ENCODE measurements at places on chromosomes 12 and 14.

DNA sequence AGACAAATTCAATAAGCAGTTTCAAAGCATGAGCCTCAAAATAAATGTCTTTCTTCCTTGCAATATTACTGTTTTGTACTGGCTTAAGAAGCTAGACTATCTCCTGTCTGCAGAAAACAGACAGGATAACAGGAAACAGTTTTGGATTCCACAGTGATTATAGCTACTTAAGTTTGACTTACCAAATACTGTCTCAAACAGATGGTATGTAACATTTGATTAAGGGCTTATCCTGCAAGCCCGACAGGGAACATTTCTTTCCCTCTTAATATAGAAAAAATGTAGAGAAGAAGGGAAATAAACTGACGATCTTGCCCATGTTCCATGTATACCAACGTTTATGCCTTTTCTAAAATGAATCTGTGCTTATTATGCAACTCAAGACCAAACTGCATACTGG is 179.9 kb upstream of the EEA1 start:
- no peak for DNase-seq

DNA sequence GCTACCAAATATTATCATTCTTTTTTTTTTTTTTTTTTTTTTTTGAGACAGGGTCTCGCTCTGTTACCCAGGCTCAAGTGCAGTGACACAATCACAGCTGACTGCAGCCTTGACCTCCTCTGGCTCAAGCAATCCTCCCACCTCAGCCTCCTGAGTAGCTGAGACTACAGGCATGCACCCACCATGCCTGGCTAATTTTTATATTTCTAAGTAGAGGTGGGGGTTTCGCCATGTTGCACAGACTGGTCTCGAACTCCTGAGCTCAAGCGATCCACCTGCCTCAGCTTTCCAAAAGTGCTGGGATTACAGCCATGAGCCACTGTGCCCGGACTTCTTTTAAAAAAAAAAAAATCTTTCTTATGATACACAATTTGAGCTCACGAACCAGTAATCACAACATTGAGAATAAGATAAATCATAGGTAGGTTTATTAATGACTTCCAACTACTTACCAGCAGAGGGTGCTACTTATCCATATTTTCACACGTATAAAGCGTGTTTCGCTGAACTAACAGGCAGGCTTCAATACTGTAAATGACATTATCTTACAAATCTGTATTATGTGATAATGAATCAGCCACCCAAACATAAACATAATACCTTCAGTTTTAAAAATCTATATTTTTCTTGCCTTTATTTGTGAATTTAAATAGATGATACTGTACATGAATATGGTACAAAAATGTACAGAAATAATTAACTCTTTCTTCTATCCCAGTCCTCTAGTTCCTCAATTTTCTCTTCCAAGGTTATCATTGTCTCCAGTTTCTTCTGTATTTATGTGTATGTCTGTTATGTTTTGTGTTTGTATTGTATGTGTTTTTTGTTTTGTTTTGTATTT is 42.5 kb upstream of the BCAT1 start:
- DNase-seq = peak; percentile 55

DNA sequence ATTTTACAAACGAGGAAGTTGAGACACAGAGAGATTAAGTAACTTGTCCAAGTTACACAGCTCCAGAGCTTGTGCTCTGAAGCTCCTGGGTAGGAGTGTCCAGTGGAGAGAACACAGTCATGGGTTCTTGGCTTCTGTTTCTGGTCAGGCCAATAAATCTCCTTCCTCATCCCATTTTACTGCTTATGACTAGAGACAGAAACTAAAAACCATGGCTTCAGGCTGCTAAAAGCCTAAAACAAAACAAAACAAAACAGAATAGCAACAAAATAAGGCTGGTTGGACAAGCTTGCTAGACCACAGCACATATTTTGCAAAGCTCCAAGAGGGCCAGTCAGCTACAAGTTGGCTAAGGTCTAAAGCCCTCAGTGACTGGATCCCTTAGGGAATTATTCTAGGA is 49.8 kb downstream of the PTGER2 start:
- DNase-seq = no peak

GRCh38 chr12:22971247-22971646 is 346.3 kb downstream of the ETNK1 start:
- no peak for DNase-seq

GRCh38 chr12:54936736-54937135 is 47.8 kb downstream of the TESPA1 start:
- peak; percentile 18 for DNase-seq

GRCh38 chr12:124884587-124885438 is 21.1 kb upstream of the SCARB1 start:
- no peak for DNase-seq

DNA sequence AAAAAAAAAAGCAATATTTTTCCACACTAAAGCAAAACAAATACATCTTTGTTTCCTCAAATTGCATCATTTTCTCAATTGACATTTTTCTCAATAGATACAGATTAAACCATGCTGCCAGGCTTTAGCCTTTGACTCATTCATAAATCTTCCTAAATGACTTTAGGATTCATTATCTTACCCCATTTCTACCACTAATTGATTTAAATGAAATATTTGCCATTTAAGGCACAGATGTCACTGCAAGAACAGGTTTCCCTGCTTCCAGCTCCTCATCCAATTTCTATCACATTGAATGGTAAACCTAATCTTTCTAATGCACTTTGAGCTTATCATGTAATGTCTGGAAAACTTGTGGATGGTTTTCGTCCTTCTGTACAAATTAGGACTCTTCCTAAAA is 298.7 kb downstream of the RPL10L start:
- DNase-seq = no peak

- peak; percentile 6 for DNase-seq
These were observed 806.0 kb upstream of the ATXN7L3B start for GRCh38 chr12:73731658-73732057.

DNA sequence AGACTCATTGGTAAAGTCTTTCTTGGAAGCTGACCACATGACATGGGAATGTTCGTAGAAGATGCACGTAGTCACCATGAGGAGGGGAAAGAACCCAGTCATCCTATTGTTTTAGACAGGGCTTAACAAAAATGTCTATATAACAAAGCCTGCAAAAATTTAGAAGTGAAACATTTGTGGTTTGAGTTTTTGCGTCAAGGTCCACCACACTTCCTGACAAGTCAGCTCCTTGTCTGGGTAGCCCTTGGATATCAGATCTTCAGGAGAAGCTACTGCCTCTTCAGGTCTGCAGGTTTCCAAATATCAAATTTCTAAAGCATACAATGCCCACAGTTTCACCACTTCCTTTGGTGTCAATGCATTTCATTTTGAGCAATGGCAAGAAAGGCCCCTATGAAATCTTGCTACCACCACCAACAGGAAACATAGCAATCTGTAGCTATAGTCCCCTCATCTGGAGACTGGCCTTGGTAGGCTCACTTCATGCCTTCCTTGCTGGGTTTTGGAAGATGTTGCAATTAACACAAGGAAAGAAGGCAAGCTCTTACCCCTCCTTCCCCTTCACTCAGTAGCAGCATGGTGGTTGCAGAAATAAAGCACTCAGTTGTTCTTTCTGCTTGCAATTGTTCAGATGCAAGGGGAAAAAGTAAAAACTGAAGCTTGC is 235.2 kb downstream of the PCNX1 start:
- DNase-seq = no peak

- DNase-seq = peak; percentile 18
These were observed 412 bp downstream of the FGFR1OP2 start for GRCh38 chr12:26938701-26939062.

- DNase-seq = peak; percentile 9
These were observed 1.0 kb downstream of the ATXN7L3B start for GRCh38 chr12:74538491-74539258.

- no peak for DNase-seq
These were observed 65.3 kb downstream of the SUSD6 start for GRCh38 chr14:69676723-69677122.

DNA sequence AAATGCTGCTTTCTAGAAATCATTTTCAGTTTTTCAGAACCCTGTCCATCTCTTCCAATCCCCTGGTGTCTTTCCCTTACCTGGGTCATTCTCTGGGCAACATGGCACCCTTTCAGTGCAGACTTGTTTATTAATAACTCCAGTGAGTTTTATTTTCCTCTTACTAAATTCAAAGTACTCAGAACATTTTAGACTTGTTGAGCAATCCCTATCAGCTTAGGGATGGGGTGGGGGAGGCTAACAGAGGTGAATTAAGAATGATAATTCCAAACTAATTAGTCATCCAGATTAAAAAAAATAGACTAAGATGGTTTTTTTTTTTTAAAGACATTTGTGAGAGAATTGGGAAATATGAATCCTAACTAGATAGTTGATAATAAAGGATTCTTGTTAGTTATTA is 10.7 kb downstream of the GPRC5A start:
- peak; percentile 58 for DNase-seq

DNA sequence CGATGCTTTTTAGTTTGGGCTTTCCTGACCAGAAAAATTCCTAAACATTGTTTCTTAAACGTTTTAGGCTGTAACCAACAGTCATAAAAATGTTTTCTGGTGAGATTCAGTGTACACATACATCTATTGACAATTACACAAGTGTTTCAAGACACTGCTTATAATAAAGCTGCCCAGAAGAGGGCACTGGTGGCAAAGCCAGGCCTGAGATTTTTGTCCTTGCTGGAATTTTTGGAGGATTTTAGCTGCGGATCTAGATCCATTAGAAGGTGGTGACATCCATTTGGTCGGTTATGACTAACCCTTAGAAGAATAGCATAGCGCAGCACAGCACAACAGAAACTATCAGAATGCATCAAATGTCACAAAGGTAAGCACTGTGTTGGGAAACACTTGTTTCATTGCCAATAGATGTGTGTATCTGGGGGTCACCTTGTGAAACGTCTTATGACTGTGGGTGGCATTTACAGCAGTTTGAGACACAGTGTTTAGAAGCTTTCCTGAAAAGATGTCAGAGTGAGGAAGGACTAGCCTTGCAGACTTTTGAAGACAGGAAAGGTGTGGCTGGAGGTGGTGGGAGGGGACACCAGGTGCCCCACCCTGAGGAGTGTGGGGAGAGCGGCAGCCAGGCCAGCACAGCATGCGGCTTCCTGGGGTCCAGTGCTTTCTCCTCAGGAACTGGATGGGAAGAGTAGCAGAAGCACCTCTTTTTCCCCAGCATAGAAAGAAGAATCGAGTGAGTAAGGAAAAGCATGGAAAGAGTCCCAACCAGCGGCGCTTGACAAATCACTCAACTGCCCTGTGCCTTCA is 54.7 kb upstream of the FKBP4 start:
- DNase-seq = no peak

All from RWPE1 (cell line).